ENCODE measurements at places on chromosomes 5 and 9. TPM values are rescaled to one million over a fixed set of nuclear protein-coding genes. Genes with fewer than 3 reads are reported as not detected.

GRCh38 chr5:1414311-1415058, 30.8 kb downstream of the SLC6A3 start:
- DNase-seq, result peak; percentile 60

DNA sequence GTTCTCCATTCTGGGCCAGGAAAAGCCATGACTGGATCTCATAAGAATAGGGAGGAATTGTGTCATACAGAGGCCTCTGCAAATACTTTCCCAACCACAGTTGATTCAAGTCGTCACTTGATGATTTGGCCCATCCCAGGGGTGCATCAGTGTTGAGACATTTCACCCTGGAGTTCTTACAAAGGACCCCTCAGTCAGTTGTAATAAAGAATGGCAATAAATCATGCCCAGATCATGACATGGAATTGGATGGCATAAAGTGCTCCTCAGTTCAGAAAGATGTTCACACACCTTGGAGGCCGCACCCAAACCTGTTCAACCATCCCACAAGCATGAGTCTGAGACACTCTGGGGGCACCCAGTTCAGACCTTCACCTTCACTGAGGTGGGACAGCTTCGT, 168.1 kb downstream of the NR3C1 start:
- no peak for DNase-seq

- DNase-seq, result no peak
These were observed 5.0 kb downstream of the NUDT2 start for GRCh38 chr9:34334337-34334824.

DNA sequence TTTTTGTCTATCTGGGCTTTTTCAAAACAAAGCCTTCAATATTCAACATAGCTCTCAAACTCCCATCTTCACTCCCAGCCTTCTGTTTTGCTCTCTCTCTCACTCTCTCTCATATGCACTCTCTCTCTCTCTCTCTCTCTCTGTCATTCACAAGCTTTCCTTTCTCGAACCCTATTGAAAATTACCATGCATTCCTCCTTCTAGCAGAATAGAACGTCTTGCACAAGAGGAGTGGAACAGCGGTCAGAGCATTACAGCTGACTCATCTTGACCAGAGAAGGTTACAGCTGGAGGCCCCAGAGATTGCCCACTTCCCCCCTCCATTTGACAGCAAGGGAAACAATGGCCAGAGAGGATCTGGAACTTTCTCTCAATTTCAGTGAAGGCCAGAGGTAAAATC, 51.0 kb upstream of the LIFR start:
- DNase-seq, result no peak

DNA sequence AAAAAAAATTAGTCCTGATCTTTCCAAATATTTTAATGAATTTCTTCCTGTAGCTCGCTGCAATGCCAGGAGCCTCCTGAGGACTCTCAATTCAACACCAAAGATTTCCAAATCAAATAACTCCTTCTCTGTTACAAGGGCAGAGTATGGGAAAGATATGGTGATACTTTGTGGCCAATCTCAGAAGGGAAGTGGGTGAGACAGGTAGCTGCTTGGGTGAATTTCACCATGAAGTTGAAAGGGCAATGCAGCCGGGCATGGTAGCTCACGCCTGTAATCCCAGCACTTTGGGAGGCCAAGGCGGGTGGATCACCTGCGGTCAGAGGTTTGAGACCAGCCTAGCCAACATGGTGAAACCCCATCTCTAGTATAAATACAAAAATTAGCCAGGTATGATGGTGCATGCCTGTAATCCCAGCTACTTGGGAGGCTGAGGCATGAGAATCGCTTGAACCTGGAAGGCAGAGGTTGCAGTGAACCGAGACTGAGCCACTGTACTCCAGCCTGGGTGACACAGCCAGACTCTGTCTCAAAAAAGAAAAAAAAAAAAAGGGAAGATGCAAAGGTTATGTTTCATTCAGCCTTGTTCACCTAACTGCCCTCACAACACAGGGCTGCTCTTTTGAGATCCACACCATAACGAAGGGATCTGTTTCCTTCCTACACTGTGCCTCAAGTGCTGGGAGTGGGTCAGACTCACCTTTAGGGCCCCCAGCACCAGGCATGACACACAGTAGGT, 58.6 kb downstream of the PTPN3 start:
- no peak for DNase-seq

DNA sequence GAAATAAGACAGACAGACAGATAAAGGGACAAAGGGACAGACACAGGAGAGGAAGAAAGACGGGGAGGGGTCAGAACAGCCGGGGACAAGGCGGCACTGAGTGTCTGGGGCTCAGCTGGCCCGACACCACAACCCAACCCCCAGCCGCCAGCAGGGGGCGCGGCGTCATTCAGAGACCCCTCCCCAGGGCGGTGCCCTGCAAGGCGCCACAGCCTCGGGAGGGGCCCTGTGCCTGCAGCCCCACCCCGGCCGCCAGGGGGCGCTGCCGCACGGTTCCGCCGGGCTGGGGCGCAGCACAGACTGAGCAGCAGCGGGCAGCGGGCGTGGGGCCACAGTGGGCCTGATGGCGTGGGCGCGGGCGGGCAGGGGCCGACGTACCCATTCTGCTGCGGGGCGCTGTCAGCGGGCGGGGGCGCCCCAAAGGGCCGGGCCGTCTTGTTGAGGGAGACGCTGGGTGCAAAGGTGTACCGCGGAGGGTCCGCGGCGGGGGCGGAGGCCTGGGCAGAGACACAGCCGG, 5.9 kb downstream of the PDLIM7 start:
- DNase-seq, result peak; percentile 81

- no peak for DNase-seq
These were observed 32.6 kb downstream of the SARDH start for GRCh38 chr9:133705576-133705975.

DNA sequence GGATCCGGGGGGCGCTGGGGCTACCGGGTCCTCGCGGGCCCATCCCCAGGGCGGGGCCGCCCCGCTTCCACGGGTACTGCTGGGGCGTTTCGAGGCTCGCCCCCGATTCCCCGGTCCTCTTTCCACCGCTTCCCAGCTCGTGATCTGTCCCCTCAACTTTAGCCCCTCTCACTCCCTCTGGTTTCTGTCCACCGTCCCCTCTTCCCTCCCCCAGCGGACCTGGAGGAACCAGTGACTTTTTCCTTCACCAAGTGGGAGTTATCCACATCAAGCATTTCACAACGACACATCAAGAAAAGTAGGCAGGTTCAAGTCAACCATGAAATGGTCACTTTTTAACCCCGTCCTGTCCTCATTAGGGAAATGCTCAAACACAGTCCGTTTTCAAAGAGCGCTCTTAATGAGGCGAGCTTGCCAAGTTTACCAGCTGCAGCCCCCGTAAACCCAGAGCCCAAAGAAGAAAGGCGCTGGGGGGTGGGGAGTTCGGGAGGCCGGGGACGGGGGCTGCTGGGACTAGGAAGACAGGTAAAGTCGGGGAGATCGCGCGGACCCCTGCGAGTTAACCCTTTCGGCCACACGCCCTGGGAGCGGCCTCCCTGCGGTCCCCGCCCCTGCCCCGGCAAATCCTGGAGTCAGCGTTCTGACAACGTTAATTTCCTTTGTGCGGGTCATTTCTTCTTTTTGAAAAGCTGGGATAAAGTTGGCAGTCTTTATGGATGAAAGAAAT, 2.1 kb upstream of the NFIB start:
- DNase-seq, result no peak

DNA sequence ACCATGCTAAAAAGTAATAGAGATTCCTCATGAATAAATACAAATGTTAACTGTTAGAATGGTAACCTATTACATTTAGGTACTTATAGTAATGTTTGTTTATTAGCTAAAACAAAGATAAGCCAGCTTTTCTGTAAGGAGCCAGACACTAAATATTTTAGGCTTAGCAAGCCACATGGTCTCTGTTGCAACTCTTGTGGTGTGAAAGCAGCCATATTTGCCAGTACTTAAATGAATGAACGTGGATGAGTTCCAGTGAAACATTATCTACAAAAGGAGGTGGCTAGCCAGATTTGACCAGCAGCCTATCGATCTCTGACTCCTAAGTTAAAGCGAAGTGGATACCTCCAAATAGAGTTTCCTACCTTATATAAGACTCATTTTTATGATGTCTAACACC, 331.6 kb downstream of the CDH12 start:
- DNase-seq, result no peak

DNA sequence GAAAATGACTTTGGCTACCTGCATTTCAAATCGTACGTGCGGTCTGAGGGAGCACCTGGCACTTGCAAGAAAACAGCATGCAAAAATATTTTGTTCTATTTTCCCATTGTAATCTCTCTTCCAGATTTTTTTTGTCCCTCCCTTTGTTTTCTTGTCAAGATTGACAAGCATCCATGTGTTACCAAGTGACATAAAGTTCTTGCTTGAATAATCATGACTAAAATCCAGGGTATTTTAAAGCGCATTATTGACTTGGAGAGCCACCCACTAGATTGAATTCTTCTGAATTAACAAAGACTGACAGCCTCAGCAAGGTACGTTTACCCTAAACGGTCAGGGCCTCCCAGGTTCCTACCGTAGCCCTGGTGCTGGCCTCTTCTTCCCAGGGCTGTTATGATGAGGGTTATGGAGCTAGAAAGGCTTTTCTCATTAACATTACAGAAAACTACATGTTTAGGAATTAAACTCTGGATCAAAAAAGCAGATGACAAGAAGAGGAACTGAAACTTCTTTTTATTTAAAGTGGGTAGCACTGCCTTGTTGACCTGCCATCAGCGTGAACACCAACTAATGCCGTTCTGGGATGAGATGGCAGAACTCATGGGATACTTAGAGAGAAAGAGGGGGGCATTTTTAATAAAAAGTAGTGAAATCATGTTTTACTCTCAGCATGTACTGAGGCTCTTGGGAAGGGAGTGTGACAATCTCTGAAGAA, 297.0 kb downstream of the EFNA5 start:
- no peak for DNase-seq

DNA sequence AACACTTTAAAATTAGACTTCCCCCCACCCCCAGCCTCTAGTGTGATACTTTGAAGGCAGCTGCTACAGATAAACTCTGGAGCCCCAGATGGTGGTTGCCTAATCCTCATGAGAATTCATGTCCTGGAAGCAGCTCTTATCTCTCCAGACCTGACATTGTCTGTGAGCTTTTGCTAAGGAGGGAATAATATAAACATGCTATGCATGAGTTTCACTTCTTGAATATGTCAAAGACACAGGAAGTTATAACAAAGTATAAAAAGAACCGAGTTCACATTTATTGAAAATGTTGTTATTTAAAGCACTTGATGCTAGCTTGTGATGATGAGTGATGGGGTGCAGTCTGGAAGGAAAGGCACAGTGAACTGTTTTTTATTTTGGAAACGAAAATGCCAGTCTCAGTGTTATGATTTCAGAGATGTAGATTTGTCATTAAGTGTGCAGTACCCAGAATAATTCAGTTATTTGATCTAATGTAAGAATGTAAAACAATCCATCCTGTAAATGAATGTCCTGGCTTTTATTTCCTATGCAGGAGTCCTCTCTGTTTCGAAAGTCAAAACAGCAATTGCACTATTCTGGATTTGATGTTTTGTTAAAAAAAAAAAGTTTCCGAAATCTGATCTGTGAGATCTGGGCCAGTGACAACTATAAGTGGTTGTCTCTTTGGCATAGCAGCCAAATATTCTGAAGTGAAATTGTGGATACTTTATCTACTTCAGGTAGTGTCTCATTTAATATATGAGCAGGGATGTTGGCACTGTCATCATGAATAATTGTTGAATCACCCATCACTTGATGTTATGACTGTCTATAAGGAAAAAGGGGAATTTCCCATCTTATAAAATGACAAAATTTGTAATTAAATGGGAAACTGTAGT, 77.0 kb downstream of the ZCCHC7 start:
- no peak for DNase-seq

GRCh38 chr5:3993856-3994473, 398.3 kb downstream of the IRX1 start:
- DNase-seq, result no peak

DNA sequence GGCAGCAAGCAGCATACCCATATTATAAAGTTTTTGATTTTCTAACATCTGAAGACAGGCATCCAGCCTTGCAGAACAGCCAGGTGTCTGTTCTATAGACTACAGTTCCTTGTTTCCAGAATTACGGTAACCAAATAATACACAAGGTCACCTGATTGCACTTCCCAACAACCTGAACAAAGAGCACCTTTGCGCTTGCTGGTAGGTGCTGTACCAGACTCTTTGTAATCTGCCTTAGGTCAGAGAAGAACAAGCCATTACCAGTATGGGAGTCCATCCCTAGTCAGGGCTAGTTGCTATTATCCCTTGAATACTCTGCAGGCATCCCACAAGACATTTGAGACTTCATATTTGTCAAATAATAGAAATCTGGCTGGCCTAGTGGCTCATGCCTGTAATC, 256.2 kb downstream of the ARRDC3 start:
- DNase-seq, result no peak

GRCh38 chr5:149526845-149527590, 24.2 kb downstream of the CSNK1A1 start:
- DNase-seq, result no peak

PCDHB5 gene
- 3.4 TPM for total RNA-seq

- peak; percentile 56 for DNase-seq
These were observed 50.5 kb upstream of the OLFM1 start for GRCh38 chr9:135036861-135037465.

GRCh38 chr5:37841203-37841602, 1.4 kb upstream of the GDNF start:
- DNase-seq, result no peak

- no peak for DNase-seq
These were observed 30.8 kb downstream of the ALDH1A1 start for GRCh38 chr9:72921888-72922654.

DNA sequence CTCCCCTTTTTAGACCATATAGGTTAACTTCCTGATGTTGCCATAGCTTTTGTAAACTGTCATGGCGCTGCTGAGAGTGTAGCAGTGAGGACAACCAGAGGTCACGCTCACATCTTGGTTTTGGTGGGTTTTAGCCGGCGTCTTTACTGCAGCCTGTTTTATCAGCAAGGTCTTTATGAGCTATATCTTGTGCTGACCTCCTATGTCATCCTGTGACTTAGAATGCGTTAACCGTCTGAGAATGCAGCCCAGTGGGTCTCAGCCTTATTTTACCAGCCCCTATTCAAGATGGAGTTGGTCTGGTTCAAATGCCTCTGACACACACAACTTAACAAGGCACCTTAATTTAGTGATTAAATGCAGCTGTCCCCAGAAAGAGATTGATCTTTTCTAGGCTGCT, 23.9 kb upstream of the KDM4C start:
- no peak for DNase-seq

GRCh38 chr5:39164529-39165402, 54.6 kb downstream of the FYB1 start:
- no peak for DNase-seq

F2RL2 gene
- 0.50 TPM for total RNA-seq

CDH12 gene
- not detected for total RNA-seq
